ENCODE measurements at places on chromosomes 7 and 10. TPM values are rescaled to one million over a fixed set of nuclear protein-coding genes. Genes with fewer than 3 reads are reported as not detected.

Gene ASB4
- total RNA-seq, result not detected

Gene VPS50
- 56.6 TPM for total RNA-seq

Gene TSPAN33
- 22.7 TPM for total RNA-seq

Gene CASD1
- 33.7 TPM for total RNA-seq

Gene EPHB4
- 80.9 TPM for total RNA-seq

Gene MYOZ1
- total RNA-seq, result 0.87 TPM

Gene NEUROG3
- not detected for total RNA-seq

Gene SEC61G
- 248 TPM for total RNA-seq

Gene CUZD1
- total RNA-seq, result 0.69 TPM

Gene APBB1IP
- total RNA-seq, result 4.2 TPM

Gene SH2D4B
- total RNA-seq, result not detected

Gene EN2
- 0.05 TPM for total RNA-seq

Gene SPDYE5
- 0.35 TPM for total RNA-seq

Gene OR6B1
- not detected for total RNA-seq

Data from renal cortical epithelial cell (primary cell).